Lung (tissue), 17 donors: ENCODE measurements at places on chromosomes 12 and 14. TPM values are rescaled to one million over a fixed set of nuclear protein-coding genes. Genes with fewer than 3 reads are reported as not detected.

Gene KIF5A
- 0.34 TPM for total RNA-seq

Gene CCDC175
- 0.34 TPM for total RNA-seq

Gene ATN1
- total RNA-seq = 113 TPM

- no peaks in the 10 kb centered on the region for H3K4me1 ChIP-seq
- H3K27me3 ChIP-seq = no peaks in the 10 kb centered on the region
- no peaks in the 10 kb centered on the region for H3K36me3 ChIP-seq
- DNase-seq = no peak
- H3K27ac ChIP-seq = no peak overlapping the region
These were observed 7.9 kb upstream of the SGPP1 start for GRCh38 chr14:63735720-63736119.

DNA sequence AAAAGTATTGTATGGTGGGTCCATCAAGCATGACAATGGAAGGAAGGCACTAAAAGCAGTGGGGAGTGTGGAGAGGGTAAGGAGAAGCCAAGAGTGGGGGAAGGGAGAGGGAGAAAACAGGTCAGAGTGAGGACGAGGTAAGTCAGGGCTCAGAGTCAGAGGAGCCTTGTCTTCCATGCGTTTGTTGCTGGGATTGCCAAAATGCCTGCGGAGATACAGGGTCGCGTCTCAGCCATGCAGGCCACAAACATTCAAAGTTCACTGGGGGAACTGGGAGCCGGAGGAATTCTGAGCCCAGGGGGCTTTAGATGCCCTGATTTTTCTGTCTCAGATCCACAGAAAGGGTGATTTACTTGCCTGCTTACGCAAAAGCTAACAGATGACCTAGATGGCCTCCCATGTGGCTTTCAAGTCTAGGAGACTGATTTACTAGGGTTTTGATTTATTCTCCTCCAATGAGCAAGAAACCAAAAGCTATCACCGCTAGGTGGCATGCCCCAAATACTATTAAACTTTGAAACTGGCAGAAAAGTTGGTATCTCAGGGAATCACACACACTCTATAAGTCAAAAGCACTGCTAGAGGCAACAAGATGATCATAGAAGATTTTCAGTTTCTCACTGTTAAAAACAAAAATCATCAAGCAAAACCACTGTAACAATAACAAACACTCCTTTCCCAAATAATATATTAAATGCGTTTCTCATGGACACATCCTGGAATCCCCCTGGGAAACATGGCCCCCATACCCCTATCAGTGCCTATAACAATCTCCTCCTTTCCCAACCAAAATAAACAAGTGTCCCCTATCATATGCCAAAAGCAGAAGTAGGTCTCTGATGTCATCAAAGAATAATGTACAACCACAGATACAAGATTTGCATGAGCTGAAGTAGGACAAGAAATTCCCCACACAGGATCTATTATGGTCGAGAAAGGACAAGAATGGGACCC, 26.6 kb upstream of the MDM1 start:
- no peak overlapping the region for H3K4me3 ChIP-seq
- no peaks in the 10 kb centered on the region for H3K36me3 ChIP-seq
- H3K27me3 ChIP-seq = no peaks in the 10 kb centered on the region
- no peak overlapping the region for H3K27ac ChIP-seq

DNA sequence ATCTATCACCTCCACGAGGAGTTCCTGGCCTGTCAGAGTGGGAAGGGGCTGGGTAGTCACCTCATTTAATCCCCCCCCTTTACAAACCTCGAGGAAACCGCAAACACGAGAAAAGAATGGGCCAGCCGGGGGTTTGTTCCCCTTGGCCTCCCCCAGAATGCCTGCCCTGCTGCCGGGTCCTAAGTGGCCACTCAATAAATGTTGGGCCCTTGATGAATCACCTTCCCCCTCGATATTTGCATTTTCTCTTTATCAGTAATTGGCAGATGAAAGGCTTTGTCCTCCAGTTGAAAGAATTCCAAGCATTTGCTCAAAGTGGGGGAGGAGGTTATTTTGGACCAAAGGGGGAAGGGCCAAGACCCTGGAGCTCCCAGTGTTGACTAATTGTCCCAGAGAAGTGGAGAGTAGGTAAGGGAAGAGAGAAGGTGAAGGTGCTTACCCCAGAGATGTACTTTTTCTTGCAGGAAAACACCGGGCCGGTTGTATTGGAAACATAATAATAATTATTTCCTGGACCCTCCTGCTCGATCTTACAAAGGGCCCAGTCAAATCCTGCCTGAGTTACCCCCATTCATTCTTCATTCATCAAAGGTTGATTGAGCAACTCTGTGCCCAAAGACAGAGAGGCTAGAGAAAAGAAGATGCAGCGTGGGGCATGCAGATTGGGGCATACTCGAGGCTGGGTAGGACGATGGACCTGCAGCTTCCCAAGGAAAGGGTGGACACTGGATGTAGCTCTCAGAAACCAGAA, 1.9 kb upstream of the KDM2B start:
- H3K4me3 ChIP-seq = no peak overlapping the region
- DNase-seq = peak; percentile 35
- no peak overlapping the region for H3K27ac ChIP-seq
- H3K4me1 ChIP-seq = peaks cover 6% of the 10 kb centered on the region
- H3K36me3 ChIP-seq = no peaks in the 10 kb centered on the region

- DNase-seq = no peak
- peaks cover 4% of the 10 kb centered on the region for H3K4me1 ChIP-seq
- no peaks in the 10 kb centered on the region for H3K27me3 ChIP-seq
These were observed 89.4 kb downstream of the RPAP3 start for GRCh38 chr12:47616440-47616839.
